HTR-8/SVneo (cell line): ENCODE measurements at places on chromosomes 6 and 20.
A peak's percentile ranks its signal among the peaks of the same experiment; 100 is the strongest.

GRCh38 chr20:47610247-47610944 lies 108.7 kb downstream of the NCOA3 start:
- DNase-seq = peak; percentile 90

DNA sequence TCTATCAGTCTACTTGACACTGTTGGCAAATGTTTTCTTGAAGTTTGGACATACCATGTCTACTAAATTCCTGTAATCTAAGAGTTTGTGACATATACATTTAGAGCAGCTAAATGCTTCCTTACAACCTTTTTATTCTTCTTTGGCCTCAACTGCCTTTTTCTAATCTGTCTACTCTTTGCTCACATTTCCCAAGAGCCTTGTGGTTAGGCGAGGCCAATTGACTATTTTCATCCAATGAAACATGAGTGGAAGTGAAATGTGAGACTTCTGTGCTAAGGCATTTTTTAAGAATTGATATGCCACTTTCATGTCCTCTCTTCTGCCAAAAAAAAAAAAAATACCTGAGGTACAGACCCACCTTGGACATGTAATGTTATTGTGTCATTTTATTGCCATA lies 158.2 kb upstream of the MCHR2 start:
- no peak for DNase-seq

- DNase-seq = no peak
These were observed 126.6 kb upstream of the SPACA1 start for GRCh38 chr6:87921034-87921433.

- no peak for DNase-seq
These were observed 205.7 kb upstream of the ARG1 start for GRCh38 chr6:131367206-131367873.

GRCh38 chr6:156781861-156782631 lies 4.9 kb downstream of the ARID1B start:
- DNase-seq = no peak

DNA sequence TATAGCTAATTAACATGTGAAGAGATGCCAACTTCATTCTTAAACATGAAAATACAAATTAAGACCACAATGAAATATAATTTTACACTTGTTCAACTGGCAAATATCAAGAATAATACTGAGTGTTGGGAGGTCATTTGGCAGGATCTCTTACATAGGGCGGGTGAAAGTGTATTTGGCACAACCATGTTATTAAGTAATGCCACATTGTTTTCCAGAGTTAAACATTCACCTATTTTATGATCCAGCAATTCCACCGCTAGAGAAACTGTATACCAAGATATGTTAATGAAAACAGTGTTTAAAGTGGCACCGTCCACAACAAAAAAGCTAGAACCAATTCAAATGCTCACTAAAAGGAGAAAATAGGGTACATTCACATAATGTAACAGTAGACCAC lies 14.1 kb downstream of the MOCS1 start:
- no peak for DNase-seq

DNA sequence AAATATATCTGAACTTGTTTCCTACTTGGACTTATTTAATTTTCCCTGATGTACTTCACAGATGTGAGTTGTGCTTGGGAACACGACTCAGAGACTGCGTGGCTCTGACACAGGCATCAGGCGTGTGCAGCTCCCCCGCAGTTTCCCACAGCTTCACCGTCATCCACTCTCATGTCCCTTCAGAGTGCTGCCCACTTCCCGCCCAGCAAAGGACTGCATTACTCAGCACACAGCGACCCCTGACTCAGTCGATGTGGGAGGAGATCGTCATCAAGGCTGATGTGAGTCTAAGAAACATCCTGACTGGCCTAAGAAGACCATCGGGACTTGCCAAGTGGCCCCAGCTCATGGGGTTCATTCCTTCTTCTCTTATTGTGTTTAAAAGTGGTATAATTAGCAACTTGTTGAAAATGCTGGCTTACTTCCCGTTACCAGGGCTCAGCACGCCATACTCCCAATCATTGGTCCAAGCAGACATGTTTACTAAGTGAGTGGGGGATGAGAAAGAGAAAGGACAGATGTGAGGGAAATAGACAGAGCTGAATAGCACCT lies 539.4 kb upstream of the JARID2 start:
- DNase-seq = peak; percentile 77

GRCh38 chr20:51036226-51036625 lies 13.3 kb upstream of the KCNG1 start:
- DNase-seq = no peak

- DNase-seq = no peak
These were observed 146.5 kb downstream of the EPHA7 start for GRCh38 chr6:93272896-93273295.

DNA sequence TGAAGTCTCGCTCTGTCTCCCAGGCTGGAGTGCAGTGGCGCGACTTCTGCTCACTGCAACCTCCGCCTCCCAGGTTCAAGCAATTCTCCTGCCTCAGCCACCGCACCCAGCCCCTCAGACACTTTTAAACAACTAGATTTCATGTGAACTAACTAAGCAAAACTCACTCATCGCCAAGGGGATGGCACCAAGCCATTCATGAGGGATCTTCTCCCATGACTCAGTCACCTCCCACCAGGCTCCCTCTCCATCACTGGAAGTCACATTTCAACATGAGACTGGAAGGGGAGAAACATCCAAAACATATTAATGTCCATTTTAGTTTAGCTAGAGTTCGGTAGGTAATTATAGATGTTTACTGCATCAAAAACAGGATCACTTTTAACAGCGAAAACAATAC lies 95.9 kb upstream of the PRL start:
- no peak for DNase-seq

DNA sequence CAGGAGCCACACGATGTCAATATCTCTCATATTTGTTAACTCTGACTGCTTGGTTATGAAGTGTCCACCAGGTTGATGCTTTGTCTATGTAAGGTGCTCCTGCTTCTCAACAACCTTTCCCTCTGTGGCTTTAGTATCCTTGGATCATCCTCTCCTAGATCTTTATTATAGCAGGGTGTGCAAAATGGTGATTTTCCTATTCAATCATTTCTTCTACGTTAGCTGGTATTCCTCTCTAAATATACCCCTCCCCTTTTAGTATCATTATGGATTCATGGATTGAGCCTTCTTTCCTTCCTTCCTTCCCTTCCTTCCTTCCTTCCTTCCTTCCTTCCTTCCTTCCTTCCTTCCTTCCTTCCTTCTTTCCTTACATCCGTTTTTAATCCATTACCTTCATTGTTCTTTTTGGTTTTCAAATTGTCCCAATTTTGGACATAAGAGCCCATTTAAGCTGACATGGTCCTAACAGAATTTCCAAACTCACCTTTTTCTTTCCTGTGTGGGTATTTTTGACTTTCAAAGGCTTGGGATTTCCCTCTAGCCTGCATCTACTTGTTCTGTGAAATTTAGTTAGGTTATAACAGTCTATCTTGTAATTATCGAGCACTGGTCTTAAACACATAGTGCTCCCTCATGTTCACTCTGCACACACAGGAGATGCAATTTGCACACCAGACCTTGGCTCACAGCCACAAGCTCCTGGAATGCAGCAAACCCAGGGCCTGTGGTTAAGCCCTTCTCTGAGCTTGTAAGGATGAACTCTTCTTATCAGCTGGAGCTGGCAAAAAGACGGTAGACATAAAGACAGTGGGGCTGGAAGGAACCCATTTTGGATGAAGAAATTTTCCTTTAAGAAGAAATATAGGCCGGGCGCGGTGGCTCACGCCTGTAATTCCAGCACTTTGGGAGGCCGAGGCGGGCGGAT lies 109.9 kb downstream of the SLC24A3 start:
- DNase-seq = no peak
